Stimulated activated CD8-positive, alpha-beta memory T cell treated with anti-CD3 and anti-CD28 coated beads, Interleukin-4, amount 100 ng/mL, for 24 hours (primary cell): ENCODE measurements at places on chromosomes 13 and 19.

- no peak for DNase-seq
Measured at GRCh38 chr13:40189898-40190630, 476.4 kb downstream of the FOXO1 start.

DNA sequence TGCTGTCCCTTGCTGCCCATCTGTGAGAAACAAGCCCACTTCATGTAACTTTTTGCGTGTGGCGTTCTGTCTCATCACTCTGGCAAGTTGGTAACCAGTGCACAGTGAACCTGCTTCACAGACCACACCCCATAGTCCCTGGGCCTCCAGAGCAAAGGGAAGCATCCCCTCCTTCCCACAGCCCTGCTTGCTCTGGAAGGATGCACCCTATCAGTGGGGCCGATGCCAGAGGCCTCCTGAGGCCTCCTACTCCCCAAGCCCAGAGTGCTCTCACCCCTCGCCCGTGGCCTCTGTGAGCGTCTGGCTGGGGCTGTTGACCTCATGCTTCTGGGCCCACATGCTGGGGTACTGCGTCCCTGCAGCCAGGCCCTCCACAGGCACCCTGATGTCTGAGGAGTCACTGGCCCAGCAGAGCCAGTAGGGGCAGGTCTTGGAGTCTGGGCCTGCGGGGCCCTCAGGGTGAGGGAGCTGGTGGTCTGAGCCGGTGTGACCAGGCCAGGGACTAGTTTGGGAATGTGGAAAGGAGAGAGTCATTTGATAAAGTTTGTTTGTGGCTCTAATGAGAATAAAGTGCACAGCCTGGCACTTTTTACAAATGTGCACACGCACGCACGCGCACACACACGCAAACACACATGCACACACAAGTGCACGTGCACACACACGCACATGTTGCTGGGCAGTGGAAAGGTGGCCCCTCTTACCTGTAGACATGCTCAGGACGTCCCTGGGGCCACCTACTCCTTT is 5.1 kb downstream of the TMEM86B start:
- no peak for DNase-seq

GRCh38 chr19:43482193-43482592 is 16.8 kb upstream of the LYPD3 start:
- DNase-seq = no peak

DNA sequence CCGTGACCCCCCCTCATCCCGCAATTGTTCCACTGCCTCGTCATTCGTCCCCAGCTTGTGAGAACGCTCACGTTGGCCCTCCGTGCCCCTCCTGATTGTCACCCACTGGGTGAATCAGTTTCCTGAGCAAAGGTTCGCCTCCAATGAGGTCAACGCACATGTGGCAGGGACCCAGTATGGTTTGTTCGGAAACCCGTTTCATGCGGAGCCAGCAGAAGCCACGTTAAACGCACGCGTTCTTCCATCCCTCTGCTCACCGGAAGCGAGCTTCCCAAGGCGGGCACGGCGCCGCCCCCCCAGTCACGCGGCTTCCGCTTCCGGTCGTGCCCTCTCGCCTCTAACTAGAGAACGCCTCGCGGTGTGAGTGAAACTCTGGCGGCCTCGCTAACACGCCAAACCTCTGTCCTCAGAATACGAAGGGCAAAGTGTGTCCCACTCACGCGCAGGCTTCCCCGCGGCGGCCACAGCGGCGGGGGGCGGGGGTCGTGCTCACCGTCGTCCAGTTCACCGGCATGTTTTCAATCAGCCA is 18.0 kb upstream of the CFAP97D2 start:
- DNase-seq = no peak
